ENCODE measurements at places on chromosomes 7 and 10. TPM values are rescaled to one million over a fixed set of nuclear protein-coding genes. Genes with fewer than 3 reads are reported as not detected.

The MCU gene
- total RNA-seq, result 34.7 TPM

The ODAD2 gene
- total RNA-seq, result 1.5 TPM

The CUZD1 gene
- total RNA-seq, result 0.98 TPM

The PDK4 gene
- total RNA-seq, result 6.4 TPM

The RTKN2 gene
- total RNA-seq, result 3.7 TPM

The IFRD1 gene
- 50.2 TPM for total RNA-seq

The PKD2L1 gene
- total RNA-seq, result 0.25 TPM

The GPR15LG gene
- not detected for total RNA-seq

The MSMB gene
- not detected for total RNA-seq

The OGDHL gene
- total RNA-seq, result 3.9 TPM

The TFPI2 gene
- 0.25 TPM for total RNA-seq

The CPEB3 gene
- 18.2 TPM for total RNA-seq
